ENCODE measurements at places on chromosomes 5 and 9. TPM values are rescaled to one million over a fixed set of nuclear protein-coding genes. Genes with fewer than 3 reads are reported as not detected.

The SEMA6A gene
- total RNA-seq = 38.5 TPM

- DNase-seq = no peak
These were observed 118.0 kb upstream of the PHYKPL start for GRCh38 chr5:178350361-178351220.

DNA sequence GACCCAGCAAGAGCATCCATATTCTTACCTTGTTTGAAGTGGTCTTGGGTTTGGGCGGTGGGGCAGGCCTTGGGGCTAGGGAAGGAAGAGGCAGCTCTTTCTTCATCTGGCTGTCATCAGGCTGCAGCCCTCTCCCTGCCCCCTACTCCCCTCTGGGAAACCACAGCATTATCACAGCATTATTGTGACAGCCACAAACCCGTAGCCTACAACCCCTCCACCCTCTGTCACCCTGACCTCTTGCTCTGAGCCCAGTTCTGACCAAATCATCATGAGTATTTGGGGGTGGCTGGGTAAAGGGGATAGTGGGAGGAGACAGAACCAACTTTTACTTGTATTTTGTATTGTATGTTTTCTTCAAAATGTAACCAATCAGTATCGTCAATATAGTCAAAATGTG is 94.3 kb upstream of the ARRDC3 start:
- no peak for DNase-seq

DNA sequence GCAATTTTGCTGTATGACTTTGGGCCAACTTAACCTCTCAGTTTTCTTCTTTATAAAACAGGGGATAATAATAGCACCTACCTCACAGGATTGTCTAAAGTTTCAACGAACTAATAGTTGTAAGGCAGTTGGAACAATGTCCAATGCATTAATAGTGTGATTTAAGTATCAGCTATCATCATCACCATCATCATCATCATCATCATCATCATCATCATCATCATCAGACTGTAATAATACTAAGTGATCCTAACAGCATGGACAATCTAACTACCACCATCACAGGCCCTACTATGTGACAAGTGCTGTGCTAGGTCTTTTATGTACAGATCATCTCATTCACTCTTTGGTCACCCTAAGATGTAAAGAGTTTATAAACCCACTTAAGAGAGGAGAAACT is 196.0 kb downstream of the MAPKAP1 start:
- no peak for DNase-seq

GRCh38 chr5:83595217-83595616 is 123.7 kb downstream of the VCAN start:
- DNase-seq = no peak
